ENCODE measurements at places on chromosomes 5 and 9.

DNA sequence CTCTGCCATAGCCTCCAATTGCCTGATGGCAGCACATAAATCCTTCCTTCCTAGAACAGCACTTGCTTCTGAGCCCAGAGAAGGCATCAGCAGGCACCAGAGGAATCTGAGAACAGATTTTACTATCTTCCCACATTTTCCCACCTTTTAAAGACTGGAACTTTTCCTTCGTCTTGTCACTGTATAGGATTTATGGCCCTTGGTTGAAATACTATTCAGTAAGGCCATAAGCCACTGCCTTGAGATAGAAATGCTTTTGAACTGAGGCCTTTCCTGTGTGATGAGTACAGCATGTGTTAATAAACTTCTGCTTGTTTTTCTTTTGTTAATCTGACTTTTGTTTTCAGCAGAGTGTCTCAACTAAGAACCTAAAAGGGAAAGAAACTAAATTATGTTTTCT is 84.3 kb downstream of the MRPS27 start:
- no peak for DNase-seq

DNA sequence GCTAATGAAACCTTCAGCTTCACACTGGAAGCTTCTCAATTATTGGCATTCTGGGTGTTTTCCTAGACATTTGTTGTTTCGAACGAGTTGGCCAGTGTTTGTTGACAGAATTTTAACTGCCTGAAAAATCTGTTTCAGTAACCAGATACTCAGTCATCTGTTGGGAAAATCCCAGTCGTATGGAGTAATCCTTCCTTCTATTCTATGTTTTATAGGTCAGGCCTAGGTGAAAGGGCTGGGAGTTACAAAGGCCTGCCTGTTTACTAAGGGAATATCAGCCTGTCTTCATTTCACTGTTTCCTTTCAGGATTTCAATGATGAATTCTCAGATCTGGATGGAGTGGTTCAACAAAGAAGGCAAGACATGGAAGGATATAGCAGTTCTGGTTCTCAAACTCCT is 59.9 kb downstream of the GRAMD2B start:
- DNase-seq, result no peak

DNA sequence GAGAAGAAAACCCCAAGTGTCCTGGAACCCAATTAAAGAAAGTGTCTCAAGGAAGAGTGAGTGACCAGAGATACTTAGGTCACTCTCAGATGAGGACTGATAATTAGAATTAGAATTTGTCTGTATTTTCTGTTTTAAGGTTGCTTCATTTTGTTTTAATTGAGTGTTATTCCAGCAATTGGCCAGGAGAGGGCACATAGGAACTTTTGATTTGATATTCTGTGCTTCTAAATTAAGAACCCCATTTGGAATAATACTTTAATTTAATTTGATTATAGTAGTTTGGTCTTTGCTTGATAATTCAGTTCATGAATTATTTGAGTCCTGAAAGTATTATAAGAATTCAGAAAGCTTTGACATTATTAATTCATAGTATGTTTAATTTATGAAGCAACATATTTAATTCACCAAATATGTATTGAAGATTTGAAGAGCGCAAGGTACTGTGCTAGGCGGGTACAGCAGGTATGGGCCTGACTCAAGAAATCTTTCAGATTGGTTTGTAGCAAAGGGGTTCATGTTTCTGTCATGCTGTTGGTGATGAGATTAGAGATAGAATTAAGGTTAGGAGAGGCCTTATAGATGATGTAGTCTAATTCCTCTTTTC is 4.9 kb downstream of the MRPL22 start:
- DNase-seq, result no peak

GRCh38 chr5:43627028-43627427 is 24.0 kb downstream of the NNT start:
- no peak for DNase-seq

DNA sequence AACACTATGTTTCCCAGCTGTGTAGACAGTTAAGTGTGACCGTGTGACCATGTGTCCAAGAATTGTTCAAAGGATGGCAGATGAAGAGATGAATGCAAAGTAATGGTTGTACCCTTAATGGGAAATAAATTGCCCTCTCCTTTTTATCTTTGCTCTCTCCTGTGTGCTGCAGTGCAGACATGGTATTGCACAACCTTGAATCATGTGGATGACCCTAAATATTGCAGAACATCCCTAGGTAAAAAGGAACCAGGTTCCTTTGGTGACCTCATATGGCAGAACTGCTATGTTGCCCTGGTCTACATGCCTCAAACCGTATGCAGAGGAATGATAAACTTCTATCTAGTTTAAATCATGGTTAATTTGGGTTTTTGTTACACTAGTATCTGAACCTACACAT is 81.7 kb upstream of the CTNND2 start:
- no peak for DNase-seq

GRCh38 chr5:81980160-81980559 is 8.3 kb downstream of the ATG10 start:
- no peak for DNase-seq

- no peak for DNase-seq
These were observed 77.0 kb downstream of the ABCA1 start for GRCh38 chr9:104850786-104851545.

DNA sequence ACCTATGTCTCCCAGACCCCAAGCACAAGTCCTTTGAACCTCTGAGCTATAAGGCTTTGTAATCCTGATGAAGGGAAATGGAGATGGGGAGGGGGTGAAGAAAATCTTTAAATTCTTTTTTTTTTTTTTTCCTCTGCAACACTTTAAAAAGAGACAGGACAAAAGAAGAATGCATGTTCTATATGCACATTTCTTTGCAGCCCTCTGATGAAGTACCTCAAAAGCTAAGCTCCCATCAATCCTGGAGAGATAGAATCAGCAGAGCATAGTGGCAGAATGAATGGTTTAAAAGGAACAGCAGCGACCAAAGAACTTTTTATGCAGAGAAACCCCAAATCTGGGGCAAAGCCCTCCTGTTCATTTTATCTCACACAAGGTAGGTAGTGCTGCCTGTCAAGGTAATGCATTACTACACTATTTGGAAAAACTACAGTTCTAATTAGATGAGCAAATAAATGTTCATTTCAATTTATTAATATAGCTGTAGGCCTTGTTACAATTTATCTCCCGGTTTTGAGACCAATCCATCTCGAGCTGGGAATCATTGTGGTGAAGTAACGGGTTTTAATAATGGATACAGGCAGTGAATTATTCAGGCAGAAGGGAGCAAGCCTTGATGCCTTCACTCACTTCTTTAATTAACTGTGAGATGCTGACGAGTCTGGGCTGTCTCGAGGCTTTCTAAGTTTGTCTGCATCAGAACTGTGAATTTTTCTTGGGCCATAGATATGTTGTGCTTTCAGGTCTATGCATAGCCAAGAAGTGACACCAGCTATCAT is 173.5 kb upstream of the ZNF608 start:
- DNase-seq, result no peak

- peak; percentile 9 for DNase-seq
These were observed 47.8 kb upstream of the PSD2 start for GRCh38 chr5:139747583-139748504.

GRCh38 chr5:76521240-76521758 is 101.9 kb downstream of the F2RL2 start:
- DNase-seq, result no peak

DNA sequence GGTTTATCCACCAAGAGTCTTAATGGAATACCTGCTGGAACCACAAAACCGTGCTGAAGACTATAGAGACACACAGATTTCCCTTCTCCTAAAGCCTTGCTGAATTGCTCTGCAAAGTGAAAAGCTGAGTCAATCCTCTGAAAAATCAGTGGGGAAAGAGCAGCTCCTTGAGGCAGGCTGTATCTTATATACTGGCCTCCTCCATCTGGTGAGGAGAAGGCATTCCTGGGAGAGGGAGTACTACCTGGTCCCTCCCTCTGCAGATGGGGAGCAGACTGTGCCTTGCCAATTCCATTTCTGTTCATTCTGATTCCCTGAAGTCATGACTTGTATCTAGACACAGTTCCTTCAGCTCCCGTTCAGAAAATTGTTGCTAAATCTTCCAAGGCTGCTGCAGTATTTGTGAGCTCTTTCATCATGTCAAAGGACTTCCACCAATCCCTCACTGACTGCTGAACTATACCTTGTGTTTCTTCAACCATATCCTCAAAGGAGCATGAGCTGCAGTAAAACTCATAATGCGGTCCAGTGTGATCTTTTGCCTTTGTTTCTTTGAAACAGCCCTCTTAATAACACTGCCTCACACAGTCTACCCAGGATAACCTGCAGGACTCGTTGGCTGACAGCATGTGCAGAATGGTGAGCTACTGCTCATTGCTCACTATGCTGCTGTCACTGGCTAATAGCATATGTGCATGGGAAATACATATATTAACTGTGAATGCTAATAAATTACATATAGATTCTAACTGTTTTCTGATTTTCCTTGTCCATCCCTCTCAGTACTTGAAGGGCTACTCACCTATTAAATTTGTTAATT is 84.5 kb downstream of the FOXD1 start:
- DNase-seq, result no peak

DNA sequence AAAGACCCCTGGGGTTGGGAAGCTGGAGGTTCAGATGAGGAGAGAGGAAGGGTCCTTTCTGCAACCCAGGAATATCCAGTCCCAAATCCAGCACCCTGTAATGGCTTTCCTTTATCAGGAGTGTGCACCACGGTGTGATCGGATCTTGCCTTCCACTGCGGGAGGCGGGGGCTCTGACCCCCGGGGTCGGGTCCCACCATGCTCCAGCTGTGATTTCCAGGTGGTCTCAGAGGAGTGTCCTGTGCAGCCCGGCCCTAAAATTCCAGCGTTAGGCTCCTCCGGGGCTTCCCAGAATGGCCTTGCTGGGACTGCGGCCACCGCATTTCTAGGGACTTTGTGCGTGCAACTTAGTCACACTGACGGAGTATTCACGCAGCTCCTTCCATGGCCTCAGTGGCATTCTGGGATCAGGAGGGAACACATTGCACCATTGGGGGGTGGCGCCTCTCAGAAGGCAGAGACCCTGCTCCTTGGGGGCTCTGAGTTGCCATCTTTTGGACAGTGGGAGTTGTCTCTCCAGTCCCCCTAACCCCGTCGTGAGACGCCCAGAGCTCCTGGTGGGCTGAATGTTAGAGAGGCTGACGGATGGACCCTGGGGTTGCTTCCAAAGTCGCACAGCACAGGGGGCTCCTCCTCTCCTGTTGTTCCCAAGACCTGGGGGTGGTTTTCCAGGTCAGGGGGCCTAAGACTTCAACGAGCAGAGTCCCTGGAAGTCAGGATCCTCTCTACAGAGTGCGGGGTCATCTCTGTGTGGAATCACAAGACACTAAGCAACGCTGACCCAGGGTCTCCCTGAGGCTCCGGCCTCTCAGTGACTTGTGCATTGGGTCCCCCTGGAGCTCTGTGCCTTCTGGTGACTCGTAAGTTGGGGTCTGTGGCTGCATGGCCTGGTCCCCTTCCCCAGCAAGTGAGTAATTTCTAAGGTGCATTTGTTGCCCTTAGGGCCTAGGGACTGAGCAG is 42.7 kb upstream of the IRX4 start:
- DNase-seq, result no peak

DNA sequence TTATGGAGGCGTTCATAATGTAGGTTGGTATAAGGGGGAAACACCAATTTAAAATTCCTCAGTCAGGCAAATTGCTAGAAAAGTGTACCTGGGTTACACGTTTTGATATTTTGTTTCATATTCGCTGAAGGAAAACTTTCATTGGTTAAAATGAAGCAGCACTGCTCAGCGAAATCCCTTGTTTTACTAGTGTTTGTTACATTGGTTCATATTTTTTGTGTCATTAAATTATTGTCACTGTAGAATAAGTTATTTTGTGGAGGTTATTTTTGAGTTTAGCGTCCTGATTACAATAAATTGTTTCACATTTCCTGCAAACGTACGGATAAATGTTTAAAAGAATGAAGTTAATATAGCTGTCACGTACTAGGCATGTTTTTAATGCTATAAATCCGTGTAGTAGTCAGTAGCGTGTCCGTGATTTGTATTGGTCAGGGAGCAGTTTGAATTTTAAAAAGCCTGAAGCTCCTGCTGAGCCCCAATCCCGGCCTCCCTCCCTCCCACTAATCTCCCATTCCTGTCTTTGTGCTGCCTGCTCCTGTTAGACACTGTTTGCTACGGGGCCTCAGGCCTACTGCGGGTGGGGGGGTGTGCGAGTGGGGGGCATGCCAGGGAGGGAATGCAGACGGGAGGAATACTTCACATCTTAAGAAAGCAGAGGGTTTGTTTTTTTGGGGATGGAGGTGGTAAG is 2.0 kb downstream of the NIPBL start:
- DNase-seq, result no peak

- no peak for DNase-seq
These were observed 1.1 kb downstream of the DMRTA1 start for GRCh38 chr9:22447618-22448305.

- DNase-seq, result no peak
These were observed 17.8 kb downstream of the TICAM2 start for GRCh38 chr5:115584501-115584900.

DNA sequence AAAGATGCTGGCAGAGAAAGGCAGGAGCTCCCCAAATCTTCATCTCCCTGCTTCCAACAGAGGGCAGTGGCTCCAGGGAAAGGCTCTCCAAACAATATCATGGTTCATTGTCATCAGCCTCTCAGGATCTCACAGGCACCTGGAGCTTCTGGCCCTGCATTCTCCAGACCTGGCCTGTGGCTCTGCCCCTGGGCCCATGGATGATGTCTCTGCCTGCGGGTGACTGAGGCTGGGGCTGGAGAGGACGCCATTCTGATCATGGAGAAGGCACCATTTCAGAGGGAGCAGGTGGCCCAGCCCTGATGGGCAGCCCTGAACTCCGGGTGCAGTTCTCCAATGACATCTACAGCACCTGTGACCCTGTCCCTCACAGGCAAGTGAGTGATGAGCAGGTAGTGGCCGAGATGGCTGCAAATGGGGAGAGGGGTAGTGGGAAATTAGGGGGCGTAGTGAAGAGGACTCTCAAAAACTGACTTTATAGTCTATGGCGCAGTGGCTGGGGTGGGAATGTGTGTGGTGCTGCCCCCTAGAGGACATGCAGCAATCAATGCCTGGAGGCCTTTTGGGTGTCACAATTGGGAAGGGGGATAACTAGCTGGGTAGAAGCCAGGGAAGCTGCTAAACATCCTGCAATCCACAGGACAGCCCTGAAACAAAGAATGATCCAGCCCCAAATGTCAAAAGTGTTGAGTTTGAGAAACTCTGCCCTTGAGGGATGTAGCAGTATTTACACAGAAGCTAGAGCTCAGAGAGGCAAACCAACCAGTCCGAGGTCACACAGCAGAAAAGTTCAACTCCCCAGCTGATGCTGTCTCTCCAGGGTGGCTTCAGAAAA is 3.2 kb downstream of the SH3PXD2B start:
- DNase-seq, result peak; percentile 13

GRCh38 chr5:82641331-82642003 is 363.3 kb upstream of the RPS23 start:
- DNase-seq, result no peak

Data from activated effector memory CD4-positive, alpha-beta T cell treated with Interleukin-2 at 50 U/mL for 16 hours (primary cell).